ENCODE measurements at places on chromosomes 1 and 21.

DNA sequence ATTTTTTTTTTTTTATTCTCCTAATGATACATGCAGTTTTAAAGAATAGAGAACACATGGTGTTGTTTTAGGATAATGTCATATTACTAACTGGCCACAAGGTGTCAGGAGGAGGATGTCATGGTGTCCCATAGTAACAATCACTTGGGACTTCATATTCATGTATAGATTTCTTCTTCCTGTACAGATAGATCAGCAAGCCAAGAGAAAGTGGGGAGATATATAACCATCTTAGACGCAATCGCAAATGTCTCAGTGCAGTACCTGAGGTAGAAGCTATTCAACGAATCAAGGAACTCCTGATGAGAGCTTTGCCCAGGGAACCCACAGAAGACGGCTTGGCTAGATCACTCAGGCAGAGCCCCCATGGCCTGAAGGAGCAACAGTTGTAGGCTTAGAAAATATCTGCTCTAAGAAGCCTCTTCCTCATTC lies 12.3 kb downstream of the OR2T11 start:
- no peak for DNase-seq

DNA sequence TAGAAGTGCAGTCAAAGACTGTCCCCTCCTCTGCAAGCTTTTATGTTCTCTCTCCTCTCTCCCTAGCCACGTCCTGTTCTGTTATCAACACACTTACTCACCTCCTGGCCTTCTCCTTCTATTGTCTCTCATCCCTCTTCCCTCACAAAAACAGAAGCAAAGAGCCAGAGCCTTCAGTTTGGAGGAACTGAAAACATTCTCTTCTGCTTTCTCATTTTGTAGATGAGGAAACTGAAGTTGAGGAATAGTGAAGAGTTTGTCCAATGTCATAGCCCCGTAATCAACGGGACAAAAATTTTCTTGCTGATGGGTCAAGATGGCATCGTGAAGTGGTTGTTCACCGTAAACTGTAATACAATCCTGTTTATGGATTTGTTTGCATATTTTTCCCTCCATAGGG lies 1.9 kb downstream of the NLRP3 start:
- DNase-seq = no peak

- DNase-seq = no peak
Measured at GRCh38 chr1:39540504-39541031, 36.0 kb downstream of the PABPC4 start.

- DNase-seq = no peak
Measured at GRCh38 chr1:88276163-88276562, 407.9 kb upstream of the PKN2 start.

DNA sequence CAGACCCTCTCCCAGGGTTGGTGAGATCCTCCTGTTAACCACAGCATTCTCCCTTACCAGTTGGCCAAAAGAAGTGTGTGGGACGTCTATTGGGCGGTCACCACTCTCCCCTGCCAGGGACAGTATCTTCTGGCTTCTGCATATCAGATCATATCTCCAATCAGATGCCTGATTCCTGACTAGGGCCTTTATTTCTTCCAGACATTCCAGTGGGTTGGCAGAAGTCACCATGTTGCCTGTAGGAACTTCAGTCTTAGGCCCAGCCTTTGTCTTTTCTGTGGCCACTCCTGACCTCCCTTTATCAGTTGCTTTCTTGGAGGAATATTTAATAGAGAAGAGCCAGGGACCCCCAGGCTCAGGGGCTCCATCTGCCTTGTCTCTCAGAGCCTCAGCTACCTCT lies 130.4 kb upstream of the F3 start:
- no peak for DNase-seq

GRCh38 chr1:168470901-168471431 lies 72.8 kb downstream of the XCL2 start:
- no peak for DNase-seq

GRCh38 chr1:46477153-46477929 lies 12.3 kb upstream of the DMBX1 start:
- DNase-seq = peak; percentile 54

DNA sequence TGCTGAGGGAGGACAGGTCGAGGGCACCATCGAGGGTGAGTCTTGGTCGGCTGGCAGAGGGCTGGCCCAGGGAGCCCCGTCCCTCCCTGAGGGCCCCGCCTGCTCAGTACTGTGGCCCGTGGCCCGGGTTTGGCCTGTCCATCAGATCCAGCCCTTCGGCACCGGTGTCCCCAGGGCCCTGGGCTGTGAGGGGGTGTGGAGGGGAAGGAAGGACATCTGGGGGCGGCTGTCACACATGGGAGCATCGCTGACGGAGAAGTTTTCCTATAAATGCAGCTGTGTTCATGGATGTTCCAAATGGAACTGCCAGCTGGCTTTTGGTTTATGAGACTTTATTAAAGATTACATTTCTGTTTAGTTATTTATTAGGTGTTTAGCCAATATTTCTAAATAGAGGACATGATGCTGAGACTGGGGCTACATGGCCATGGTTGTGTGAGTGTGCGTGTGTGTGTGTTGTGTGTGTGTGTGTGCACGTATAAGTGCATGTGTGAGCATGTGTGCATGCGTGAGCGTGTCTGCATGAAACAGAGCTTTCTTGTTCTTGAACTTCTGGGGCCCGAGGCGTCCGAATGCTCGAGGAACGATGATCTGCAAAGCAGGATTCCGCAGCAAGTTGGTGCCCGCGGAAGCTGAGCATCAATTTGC lies 54.3 kb downstream of the SLX9 start:
- no peak for DNase-seq

DNA sequence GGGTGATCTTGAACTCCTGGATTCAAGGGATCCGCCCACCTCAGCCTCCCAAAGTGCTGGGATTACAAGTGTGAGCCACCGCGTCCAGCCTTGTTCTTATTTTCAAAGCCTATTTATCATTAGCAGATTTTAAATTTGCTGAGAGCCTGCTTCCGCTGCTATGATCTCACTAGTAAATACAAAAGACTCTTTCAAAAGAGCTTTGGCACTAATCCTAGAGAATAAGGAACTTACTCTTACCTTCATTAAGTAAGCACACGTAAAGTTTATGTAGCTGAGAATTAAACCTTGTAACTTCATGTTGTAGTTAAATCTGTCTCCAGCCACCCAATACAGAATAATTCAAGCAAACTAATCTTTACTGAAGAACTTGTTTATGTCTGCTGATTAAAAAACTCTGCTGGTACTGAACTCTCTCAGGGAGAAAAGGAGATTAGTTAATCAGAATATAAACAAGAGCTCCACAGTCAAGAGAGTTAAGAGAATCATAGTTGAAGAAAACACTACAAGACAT lies 72.3 kb downstream of the RUSC1 start:
- no peak for DNase-seq

- DNase-seq = no peak
Measured at GRCh38 chr1:172727956-172728603, 69.2 kb downstream of the FASLG start.

DNA sequence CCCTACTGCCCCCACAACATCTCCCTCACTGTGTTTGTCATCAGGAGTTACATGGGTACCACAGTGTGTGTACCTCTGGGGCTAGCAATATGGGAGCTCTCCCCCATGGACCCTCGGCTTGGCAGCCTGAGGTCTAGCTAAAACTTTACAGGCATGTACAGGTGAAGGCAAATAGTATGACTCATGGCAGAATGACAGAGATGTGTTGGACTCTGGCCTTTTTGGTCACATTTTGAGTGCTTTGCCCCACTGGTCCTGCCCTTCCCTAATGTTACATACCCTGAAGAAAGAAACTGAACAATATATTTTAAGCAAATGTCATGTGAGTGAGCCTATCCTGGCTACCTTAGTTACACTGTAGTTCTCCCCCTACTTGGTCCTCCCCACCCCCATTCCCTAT lies 124.0 kb downstream of the NGF start:
- no peak for DNase-seq

DNA sequence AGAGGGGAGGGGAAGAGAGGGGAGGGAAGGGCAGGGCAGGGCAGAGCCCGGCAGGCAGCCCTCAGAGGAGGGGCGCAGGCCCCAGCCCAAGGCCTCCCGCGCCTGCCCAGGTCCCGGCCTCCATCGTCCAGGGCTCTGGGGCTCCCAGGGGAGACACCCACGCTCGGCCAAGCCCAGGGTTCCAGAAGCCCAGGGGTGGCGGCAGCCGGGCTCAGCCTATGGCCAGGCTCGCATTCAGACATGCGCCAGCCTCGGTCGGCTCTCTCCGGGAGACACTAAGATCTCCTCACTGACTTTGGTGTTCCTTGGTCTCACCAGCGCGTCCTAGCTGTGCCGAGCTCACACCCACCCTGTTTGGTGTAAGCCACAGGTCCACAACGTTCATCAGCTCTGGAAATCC lies 7.1 kb upstream of the ANKRD65 start:
- no peak for DNase-seq

DNA sequence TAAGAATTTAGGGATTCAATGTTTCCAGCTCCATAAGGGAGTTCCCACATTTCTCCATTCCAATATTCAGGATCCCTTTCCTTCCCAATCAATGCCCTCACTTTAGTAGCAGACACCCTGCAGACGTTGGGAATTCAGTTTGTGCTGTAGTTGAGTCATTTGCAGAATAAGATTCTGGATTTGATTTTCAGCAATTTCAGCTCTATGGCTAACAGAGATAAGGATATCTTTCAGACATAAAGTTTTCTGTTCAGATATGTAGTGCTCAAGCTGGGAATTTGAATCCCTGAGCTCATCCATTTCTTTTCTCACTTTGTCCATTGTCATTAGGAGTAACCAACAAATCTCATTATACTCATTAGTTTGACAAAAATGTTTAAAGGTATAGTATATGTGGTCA lies 13.1 kb downstream of the MPZL1 start:
- DNase-seq = no peak

GRCh38 chr1:235745503-235746136 lies 96.0 kb upstream of the GNG4 start:
- DNase-seq = no peak

- DNase-seq = no peak
Measured at GRCh38 chr1:222817529-222817928, 2.7 kb downstream of the DISP1 start.

GRCh38 chr1:246622035-246622652 lies 55.9 kb downstream of the CNST start:
- DNase-seq = no peak

- no peak for DNase-seq
Measured at GRCh38 chr1:24970926-24971875, 41.1 kb upstream of the RUNX3 start.

DNA sequence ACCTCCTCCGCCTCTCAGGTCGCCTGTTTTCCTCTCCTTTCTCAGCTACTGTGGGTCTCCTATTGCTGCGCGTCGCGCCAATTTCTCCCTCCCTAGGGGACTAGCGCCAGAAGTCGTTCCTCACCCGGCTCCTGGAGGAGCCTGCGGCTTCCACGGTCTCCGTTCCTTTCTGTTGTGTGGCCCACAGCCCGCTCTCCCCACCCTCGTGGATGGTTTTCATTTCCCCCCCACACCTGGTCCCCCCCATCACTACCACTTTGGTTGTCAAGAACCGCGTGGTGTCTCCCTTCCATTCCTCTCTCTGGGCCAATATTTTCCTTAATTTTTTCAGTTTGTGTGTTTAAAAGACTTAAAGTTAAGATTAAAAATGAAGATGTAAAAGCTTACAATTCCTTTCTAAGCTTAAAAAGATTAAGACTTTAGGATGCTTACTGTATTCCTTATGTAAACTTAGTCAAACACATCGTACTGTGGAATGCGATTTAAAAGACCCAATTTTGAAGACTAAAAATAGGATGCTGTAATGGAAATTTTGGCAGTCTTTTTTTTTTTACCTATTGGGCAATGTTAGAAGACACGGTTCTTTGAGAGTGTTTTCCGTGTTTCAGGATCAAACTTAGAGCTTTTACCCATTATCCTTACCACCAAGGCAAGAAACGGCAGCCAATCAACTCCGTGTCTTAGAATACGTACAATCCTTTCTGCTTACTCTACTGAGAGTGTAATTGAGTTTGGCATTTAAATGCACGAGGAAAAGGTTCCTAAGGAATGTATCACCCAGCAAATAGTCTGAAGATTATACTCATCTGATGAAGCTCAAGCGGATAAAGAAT lies 773 bp downstream of the CNST start:
- no peak for DNase-seq

Measured in effector CD4-positive, alpha-beta T cell (primary cell).